ENCODE measurements at places on chromosomes 1 and 21.
A peak's percentile ranks its signal among the peaks of the same experiment; 100 is the strongest.

DNA sequence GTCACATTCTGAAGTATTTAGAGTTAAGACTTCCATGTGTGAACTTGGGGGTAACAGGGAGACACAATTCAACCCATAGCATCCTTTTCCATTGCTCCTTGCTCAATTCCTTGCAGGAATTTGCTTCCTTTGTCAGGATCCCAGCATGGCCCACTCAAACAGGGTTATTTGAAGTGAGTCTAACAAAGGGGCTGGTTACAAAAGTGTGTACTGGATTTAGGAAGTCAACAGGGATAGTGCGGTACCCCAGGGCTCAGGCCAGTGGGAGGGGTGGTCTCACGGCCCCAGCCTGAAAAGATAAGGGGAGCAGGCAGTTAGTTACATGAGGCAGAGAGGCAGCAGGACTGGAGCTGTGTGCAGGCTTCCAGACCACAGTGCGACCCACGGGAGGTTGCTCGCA, 14.4 kb downstream of the LRRC38 start:
- no peak for DNase-seq

- no peak for DNase-seq
These were observed 57.2 kb upstream of the LRRN2 start for GRCh38 chr1:204742676-204743251.

- no peak for DNase-seq
These were observed 152.7 kb downstream of the S1PR1 start for GRCh38 chr1:101389547-101389929.

GRCh38 chr21:36249576-36250422, 70.2 kb upstream of the MORC3 start:
- no peak for DNase-seq

DNA sequence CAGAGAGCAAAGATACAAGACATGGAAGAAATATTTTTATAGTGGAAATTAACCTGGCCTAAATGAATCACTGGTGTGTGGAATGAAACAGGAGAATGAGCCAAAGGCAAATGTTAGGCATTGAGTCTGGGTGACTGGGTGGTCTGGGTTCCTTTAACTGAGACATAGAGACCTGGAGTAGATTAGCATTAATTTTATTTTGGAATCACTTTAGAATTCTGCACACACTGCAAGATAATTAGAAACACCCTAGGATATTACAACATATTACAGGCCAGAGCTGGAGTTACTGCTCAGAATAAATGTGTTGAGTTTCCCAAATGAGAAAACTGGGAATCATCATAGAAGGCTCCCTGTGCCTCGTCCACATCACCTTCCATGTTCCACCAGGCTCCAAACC, 85.5 kb downstream of the PLPPR5 start:
- DNase-seq: no peak

- DNase-seq: no peak
These were observed 7.2 kb downstream of the SLAMF1 start for GRCh38 chr1:160639652-160640051.

DNA sequence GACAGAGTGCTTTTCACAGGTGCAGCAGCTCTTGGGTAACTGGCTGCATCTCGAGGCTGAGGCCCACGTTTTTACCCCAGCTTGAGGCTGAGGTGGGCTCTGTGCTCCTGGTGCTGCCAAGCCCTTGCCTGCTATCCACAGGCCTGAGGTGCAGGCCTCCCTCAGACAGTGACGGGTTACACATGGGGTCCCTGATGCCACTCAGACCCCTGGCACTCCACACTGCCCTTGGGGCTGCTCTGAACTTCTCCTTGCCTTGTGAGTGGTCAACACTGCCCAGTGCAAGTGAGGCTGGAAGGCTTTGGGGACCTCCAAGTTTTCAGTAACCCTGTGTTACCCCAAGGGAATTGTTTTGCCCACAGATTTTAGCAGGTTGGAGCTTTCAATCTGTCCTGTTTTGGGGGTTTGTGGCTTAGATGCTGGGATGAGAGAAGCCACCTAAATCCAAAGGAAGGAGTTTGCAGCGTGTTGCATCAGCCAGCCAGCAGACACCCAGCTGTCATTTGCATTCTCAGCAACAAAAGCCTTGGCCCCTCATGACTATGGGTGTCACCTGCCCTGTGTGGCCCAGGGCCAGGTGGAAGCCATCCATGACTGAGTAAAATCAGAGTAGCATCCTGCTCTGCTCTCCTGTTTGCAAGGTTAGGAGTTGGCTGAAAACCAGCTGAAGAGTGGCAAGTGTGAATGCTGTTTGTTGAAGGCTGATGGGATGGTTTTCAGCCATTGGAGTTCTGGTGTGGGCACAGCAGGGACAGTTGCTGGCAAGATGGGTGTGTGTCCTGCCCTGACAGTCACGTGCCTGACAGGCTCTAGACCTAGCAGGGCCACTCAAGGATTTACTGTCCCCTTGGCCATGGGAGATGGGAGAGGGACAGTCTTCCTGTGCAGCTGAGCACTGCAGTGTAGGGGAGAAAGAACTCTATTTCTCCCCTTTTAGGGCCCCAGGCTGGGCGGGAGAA, 3.2 kb downstream of the RNF187 start:
- no peak for DNase-seq

GRCh38 chr1:63575340-63575826, 17.8 kb upstream of the PGM1 start:
- no peak for DNase-seq

DNA sequence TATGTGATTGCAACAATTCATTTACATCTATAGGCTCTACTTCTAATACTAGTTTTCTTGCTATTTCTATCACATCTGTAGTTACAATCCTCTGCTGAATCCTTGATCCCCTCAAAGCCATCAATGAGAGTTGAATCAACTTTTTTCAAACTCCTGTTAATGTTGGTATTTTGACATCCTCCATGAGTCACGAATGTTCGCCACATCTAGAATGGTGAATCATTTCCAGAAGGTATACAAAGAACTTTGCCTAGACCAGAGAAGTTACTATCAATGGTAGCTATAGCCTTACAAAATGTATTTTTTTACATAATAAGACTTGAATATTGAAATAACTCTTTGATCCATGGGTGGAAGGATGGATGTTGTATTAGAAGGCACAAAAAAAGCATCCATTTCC, 110.0 kb downstream of the AMY1C start:
- DNase-seq: no peak

DNA sequence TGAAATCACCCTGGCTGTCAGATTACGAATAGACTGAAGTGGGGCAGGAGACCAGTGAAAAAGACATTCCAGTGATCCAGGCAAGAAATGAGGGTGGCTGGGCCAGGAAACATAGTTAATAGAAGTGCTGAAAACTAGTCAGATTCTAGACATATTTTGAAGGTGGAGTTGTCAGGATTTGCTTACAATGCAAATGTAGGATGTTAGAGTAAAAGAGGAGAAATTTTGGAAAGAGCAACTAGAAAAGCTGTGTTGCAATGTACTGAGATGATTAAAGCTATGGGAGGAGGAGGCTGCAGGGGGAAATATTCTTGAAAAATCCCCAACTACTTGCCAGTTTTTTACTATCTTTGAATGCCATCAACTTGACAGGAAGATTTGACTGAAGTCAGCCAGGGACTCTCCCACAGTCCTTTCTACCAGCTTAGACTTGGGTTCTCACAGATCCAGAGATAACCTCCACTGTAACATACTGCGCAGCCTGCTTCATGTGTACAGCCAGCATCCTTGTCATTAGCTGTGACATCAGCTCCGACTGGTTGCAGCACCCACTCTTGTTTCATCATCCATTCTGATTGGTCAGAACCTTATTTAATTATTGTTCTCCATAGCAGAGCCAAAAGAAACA, 109.7 kb downstream of the TSEN15 start:
- DNase-seq: no peak

- no peak for DNase-seq
These were observed 23.8 kb downstream of the KNCN start for GRCh38 chr1:46527474-46528296.

DNA sequence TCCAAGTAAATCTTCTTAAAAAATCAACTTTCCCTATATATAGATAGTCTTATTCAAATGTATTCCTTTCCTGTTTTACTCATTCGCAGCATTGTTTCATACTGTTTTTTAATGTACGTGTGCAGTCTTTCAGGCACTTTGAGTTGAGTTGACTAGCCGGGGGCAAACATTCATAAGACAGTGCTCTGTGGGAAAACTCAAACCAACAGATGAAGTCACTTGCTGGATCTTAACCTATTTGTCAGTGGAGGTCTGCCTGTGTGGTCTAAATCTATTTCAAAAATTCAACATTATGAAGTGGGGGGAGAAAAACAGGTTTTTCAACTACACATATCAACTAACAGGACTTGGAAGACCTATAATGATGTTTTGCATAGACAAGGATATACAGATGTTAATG, 6.2 kb downstream of the HSD11B1 start:
- no peak for DNase-seq

GRCh38 chr1:234368320-234369032, 4.8 kb upstream of the COA6 start:
- no peak for DNase-seq

DNA sequence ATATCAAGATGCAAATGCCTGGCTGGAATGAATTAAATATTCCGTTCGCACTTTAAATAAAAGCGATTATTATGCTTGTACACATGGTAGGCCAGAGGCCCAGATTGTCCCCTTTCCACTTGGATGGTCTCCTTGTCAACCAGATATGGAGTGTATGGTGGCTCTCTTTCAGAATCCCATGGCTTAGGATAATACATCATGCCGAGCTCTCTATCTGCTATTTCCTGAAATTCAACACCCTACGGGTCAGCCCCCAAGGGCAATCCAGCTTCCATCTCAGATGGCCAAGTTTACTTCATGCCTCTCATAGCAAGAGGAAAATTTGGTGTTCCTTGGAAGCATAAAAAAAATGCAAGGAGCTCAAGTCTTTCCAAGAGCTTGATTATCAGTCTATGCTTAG, 25.4 kb upstream of the FMO1 start:
- no peak for DNase-seq

- no peak for DNase-seq
These were observed 40.3 kb upstream of the CCDC190 start for GRCh38 chr1:162901243-162901642.

DNA sequence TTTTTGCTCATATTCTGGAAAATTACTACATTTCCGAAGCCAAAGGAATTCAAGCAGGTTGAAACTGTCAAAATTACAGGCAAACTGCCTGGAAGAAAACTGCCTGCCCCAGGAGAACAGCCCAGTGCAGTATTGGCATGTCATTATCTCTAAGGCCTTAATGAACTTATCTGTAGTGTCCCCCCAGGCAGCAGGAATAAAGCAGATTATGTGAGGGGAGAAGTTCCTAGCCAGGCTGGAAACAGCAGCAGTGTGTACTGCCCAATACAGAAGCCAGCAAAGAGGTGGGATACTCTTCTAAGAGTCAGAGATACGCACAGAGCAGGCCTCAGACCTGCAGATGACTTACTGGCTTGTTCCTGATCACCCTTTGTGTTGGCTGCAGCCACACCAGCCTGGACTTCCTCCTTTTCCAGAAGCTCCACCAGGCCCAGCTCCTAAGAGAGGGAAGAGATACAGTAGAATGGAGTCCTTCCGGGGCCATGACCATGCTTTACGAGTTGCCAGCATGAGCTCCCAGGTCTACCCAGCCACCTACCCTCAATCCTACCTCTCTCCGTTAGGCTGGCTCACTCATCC, 11.7 kb downstream of the IQGAP3 start:
- DNase-seq: no peak

GRCh38 chr1:2632051-2632430, 775 bp downstream of the MMEL1 start:
- no peak for DNase-seq

GRCh38 chr21:39313042-39313570, 326 bp downstream of the BRWD1 start:
- DNase-seq: no peak

DNA sequence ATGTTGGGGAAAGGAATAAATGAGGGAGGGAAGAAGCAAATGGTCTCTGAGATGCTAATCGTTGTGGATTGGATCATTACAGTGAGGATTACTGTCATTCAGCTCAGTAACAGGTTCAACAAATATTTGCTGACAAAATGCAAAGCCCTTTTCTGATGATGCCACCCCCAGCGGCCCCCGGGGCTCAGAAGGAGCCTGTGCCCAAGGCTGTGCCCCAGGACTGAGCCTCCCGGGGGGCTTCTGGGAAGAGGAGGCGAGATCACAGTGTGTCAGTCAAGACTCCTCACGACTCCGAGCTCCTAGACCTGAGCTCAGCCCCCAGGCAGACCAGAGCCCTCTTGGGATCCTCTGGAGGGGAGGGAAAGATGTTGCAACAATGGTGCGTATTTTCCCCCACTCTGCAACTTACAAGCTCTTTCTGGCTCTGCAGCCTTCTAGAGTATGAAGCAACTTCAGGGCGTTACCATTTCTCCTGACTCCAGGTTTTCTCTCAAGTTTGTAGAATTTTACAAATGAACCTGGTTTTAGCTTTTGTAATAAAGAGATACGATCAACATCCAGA, 20.8 kb downstream of the EPHA8 start:
- DNase-seq: peak; percentile 25

GRCh38 chr21:41901099-41901498, 22.0 kb upstream of the PRDM15 start:
- DNase-seq: no peak

DNA sequence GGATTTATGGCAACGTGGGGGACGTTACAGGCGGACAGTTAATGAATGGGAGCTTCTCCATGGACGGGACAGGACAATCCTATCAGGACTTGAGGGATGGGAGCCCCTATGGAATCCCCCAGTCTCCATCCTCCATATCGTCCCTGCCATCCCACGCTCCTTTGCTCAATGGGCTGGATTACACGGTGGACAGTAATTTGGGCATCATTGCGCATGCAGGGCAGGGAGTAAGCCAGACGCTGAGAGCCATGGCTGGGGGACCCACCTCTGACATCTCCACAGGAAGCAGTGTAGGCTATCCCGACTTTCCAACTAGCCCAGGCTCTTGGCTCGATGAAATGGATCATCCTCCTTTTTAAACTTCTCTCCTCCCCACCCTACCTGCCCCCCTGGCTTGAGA, 44.2 kb downstream of the LHX4 start:
- no peak for DNase-seq

- DNase-seq: no peak
These were observed 21.8 kb downstream of the MMEL1 start for GRCh38 chr1:2611031-2611501.

- no peak for DNase-seq
These were observed 79.9 kb downstream of the OLFML2B start for GRCh38 chr1:161943737-161944136.

DNA sequence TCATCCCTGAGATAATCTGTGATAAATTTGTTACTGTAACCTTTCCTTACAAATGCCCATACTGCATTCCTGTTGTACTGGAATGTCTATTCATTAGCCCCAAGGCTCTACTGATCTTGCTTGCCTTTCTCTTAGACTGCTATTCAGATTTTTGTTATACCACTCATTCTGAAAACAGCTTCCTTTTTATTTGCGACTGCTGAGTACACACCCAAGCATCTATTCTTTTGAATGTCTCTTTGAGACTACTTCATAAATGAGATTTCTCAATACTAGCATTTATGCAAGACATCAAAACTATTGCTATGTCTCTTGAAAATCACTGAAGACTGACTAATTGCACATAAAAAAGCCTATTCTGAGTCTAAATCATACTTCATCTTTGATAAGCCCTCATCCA, 38.6 kb downstream of the DENND1B start:
- DNase-seq: peak; percentile 17

DNA sequence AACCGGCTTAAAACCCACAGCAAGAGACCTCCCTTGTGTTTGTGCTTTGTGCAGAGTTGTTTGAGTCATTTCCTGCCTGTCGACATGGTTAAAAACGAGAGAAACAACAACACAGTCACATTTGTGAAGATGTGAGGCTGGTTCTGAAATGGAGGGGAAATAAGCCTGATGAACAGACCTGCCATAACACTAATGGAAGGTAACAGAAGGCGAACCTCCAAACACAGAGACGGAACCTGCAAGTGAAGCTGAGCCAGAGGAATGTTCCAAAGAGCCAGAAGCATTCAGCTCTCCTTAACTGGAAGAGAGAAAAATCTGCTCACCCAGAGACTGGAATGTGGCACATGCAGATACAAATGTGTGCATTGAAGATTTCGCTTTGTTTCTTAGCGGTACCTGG, 53.2 kb upstream of the RAVER2 start:
- no peak for DNase-seq

All from skeletal muscle cell (primary cell).